Cerebellar nuclear complex (tissue), 1 donor: ENCODE measurements at places on chromosomes 5 and 9.

DNA sequence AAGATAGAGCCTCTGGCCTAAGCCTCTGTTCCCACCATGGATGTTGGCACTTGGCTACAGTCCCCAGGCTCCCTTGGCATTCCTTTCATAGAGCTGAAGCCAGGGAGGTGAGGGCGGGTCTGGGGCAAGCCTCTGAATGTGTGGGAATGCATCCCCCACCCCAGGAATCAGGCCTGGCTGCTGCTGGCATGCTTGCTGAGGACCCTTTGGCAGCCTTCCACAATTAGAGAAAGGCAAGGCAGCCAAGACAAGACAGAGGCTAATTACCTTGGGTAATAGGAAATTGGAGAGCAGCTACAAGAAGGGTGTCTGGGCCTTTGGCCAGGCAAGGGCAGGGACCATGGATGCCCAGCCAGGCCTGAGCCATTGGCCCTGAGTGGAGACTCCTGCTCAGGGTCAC lies 204.4 kb upstream of the TRIM32 start:
- no peak for DNase-seq

DNA sequence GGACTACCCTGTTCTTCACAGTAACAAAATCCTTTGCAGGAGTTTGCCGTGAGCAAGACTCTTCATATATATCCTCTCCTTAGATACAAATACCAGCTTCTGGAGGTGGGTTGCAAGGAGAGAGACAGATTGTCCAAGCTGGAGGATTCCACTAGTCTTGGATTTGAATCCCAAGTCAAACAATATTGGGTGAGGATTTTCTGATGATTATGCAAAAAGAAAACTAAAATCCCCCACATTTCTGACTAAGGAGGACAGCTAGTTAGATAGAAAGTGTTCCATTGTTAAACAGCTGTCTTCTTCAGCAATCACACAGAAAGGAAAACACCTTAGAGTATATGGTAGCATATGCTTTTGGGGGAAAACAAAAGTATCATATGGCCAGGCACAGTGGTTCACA lies 54.2 kb downstream of the KLF4 start:
- no peak for DNase-seq

DNA sequence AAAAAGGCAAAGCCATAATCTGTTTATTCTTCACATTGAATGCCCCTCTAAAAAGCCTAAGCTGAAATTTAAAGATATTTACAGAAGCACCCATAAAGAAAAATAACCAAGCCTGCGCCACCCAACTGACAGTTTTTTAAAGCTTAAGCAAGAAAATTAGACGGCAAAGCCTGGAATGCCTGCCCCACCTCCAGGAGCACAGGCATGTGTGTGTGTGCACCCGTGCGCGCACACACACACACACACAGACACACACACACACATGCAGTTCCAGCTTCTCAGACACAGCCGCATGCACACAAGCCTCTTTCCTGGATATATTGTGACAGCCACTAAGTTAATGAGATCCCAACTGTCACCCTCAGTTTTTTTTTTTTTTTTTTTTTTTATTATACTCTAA lies 88.2 kb downstream of the FRMD3 start:
- no peak for DNase-seq

- DNase-seq, result no peak
Measured at GRCh38 chr5:83118471-83118870, 41.1 kb downstream of the XRCC4 start.

DNA sequence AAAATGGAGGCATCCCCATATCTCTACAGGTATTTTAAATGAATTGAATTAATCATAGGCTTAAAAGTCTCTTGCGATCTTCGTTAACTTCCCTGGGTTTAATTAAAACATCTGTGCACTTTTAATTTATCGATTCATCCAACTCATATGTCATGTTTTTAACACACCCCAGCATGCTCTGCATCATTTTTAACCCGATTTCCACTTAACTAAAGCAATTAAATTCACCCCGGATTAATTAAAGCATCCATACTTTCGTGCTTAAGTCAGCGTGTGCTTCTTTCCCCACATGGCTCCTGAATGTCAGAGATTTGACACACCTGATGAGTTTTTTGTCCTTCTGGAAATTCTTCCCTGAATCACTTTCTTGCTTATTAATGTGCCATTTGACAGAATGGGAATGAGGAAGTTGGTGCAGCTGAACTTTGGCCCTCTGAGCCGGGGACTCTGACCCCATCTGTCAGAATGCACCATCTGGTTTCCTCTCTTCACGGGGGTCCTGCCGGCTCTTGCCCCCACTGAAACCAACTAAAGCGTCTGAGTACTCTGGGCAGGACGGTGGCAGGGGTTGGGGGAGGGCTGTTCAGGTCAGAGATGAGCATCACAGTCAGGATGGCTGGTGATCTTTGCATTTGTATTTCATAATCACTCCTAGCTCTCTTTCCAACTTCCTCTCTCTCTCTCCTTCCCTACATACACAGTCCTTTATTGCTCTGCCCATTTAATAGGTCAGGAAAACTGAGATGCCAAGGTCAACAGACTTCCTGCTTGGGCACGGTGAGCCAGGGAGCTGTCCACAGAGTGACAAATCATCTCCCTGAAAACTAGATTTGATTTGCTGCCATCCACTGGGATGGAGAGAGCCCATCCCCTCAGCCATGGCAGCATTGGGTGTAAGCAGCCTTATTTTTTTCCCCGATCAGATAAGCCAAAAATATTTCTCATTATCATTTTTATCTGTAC lies 180.3 kb upstream of the WWC1 start:
- DNase-seq, result no peak

GRCh38 chr5:54548565-54548964 lies 31.0 kb downstream of the SNX18 start:
- DNase-seq, result no peak

DNA sequence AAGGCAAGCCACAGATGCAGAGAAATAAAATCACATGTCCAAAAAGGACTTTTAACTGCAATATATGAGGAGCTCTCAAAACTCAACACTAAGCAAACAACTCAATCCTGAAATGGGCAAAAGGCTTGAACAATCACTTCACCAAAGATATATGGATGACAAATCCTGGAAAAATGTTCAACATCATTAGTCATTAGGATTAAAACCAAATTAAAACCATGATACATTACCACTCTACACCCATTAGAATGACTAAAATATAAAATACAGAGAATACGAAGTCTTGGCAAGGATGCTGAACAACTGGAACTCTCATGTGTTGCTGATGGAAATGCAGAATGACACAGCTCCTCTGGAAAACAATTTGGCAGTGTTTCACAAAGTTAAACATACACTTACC lies 277.4 kb downstream of the TLE1 start:
- no peak for DNase-seq

- DNase-seq, result no peak
Measured at GRCh38 chr5:32984851-32985610, 273.9 kb downstream of the NPR3 start.

GRCh38 chr9:18393340-18394130 lies 80.4 kb upstream of the ADAMTSL1 start:
- DNase-seq, result no peak

DNA sequence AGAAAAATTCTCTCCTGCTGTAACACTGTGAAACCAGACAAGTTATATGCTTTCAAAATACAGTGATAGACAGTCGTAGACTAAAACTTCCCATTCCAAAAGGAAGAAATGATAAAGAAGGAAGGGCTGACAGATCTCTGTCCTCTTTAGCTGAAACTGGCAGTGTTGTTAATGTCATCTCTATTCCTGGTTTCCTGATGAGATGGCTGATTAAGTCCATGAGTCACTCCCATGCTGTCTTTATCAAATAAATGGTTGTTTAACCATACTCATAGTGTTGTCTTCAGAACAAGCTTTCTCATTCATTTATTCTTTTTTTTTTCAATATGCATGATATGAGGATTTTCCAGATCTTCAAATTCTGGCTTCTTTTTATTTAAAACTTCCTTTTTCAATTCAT lies 952.2 kb upstream of the WWC1 start:
- no peak for DNase-seq

- no peak for DNase-seq
Measured at GRCh38 chr5:175250426-175250825, 193.6 kb downstream of the DRD1 start.

GRCh38 chr9:76138360-76138759 lies 247.9 kb downstream of the PCSK5 start:
- no peak for DNase-seq

DNA sequence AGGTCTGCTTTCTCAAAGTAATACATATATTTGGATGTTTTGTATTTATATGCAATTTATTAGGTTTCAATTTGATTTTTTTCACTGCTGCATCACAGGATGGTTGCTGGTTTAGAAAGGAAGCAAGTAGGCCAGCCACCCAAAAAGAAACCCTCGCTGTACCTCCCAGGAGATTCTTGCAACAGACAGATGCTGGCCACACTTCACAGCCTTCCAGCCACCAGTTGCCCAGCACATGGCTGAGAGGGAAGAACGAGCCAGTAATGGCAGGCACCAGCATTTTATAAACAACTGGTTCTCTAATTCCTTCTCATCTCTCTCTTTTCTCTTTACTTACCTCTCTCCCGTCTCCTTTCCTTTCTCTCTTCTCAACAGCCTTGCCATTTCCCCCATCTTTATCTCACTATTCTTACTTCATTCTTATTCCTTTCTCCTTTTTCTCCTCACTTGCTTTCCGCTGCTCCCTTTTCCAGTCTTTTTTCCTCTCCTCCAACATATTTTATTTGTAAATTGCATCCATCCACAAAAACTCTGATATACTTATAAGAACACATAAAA lies 38.9 kb downstream of the EFNA5 start:
- no peak for DNase-seq

DNA sequence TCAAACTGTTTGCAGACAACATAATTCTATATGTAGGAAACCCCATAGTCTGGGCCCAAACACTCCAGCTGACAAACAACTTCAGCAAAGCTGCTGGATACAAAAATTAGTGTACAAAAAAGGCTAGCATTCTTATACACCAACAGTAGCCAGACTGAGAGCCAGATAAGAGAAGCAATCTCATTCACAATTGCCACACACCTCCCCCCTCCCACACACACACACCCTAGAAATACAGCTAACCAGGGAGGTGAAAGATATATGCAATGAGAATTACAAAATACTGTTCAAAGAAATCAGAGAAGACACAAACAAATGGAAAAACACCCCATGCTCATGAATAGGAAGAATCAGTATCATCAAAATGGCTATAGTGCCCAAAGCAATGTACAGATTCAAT lies 9.0 kb downstream of the MTREX start:
- DNase-seq, result no peak
